ENCODE measurements at places on chromosomes 5 and 9.
A peak's percentile ranks its signal among the peaks of the same experiment; 100 is the strongest.

DNA sequence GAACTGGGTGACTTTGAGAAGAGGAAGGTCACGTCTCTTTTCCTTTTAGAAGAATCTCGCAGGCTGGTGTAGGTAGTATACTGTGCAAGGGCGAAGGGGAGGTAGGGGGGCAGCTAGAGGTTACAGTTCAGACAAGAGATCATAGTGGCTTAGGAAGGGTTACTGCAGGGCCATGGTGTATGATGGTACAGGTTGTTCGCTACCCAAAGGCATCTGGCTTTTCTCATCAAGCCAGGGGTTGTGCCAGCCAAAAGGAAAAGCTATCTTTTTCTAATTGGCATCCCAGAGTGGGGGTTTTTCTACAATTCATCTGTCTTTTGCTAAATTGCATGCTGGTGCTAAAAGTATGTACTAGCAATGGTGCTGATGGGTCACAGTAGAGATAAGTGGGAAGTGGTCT lies 22.8 kb downstream of the MAMDC2 start:
- DNase-seq = no peak

- DNase-seq = no peak
These were observed 17.8 kb downstream of the DIMT1 start for GRCh38 chr5:62385816-62386400.

DNA sequence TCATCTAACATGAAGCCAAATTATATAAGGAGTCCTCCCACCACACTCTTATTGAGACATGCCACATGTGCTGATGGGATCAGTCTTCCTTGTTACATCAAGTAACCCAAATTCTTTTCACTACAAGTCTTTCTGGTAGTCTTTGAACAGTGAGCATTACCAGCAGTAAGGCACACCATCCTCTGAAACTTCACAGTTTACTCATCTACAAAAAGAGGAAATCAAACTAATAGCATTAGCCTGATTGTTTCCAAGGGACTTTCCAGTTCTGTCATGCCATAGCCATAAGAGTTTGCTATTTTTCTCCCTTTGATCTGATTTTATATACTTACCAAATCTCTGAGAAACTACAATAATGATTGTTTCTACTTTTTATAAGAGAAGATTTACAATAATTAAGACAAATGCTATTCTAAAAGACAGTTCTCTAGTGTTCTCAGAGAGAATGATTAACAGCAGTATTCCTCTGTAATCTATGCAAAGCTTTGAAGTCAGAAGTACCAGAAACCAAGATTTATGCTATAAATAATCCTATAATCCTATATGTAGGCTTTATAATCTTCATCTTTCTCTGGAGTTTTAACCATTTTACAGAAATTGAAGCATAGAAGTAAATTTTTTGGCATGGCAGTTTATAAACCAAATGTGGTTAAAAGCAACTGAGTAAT lies 166.2 kb upstream of the ACO1 start:
- no peak for DNase-seq

GRCh38 chr9:78130004-78130403 lies 98.4 kb upstream of the GNAQ start:
- DNase-seq = no peak

- DNase-seq = no peak
These were observed 33.8 kb downstream of the ERP44 start for GRCh38 chr9:100064872-100065581.

GRCh38 chr9:83544002-83544698 lies 5.9 kb upstream of the FRMD3 start:
- DNase-seq = no peak

DNA sequence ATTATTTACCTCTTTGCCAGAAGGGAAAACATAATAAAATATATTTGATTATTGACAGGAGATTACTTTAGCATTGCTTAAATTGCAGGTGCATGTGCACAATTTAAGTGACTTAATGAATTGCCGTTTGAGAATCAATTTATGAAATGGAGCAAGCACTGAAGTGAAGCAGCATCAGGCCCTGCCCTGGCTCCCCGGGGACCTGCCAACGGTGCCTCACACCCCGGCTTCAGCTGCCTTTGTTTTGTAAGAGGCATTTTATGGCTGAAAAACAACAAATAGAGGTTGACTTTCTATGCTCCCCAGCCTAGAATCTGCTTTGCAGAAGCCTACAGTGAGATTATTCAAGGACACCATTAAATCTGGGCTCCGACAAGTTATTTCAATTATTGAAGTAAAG lies 359.1 kb upstream of the IRX4 start:
- peak; percentile 78 for DNase-seq

- DNase-seq = no peak
These were observed 38.9 kb downstream of the AGTPBP1 start for GRCh38 chr9:85702726-85703289.

DNA sequence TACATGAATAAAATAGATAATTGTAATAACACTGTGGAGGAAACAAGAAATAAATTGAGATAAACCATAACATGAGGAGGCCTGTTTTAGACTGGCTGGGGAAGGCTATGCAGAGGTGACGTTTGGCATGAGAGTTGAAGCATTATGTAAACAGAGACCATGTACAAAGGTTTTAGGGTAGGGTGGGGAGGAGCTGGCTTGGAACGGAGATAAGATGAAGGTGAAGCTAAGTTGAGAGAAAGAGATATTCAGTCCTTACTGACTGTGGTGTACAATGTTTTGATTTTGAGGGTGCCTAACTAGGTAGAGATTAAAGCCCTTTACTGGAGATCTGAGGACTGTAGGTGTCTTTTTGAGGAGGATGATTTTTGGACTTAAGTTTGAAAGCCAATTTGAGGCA lies 17.8 kb downstream of the MAN2A1 start:
- no peak for DNase-seq

GRCh38 chr9:17082343-17083064 lies 52.3 kb upstream of the CNTLN start:
- peak; percentile 49 for DNase-seq

GRCh38 chr9:30116673-30117217 lies 2267.7 kb upstream of the ACO1 start:
- no peak for DNase-seq

- DNase-seq = no peak
These were observed 649.9 kb downstream of the IRX1 start for GRCh38 chr5:4245511-4245910.

- DNase-seq = no peak
These were observed 35.7 kb downstream of the NACC2 start for GRCh38 chr9:136059321-136059791.

DNA sequence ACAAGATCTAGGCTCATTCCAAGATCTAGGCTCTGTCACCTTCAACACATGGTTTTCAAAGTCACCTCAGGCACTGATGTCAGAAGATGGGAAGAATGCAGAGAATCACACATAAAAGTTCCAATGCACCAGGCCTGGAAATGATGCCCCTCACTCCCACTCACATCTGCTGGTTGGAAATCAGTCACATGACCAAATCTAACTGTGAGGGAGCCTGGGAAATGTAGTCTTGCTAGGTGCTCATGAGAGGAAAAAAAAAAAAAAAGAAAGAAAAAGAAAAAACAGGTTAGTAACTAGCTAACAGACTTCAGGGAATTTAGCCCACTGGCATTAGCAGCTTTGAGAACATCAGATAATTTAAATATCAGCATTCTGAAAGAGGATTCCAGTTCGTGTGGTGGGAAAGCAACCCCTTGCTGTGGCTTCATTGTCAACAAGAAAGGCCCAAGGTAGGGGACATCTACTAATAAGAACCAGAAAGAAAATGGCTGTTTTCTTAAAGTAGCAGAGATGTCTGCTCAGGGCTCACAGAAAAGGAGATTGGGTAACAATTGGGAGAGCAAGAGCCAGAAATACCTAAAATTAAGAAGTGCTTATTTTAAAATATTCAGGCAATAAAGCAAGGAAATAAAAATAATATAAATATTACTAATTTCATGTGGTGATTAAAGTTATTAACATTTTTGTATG lies 614.3 kb downstream of the ACTL7B start:
- no peak for DNase-seq

DNA sequence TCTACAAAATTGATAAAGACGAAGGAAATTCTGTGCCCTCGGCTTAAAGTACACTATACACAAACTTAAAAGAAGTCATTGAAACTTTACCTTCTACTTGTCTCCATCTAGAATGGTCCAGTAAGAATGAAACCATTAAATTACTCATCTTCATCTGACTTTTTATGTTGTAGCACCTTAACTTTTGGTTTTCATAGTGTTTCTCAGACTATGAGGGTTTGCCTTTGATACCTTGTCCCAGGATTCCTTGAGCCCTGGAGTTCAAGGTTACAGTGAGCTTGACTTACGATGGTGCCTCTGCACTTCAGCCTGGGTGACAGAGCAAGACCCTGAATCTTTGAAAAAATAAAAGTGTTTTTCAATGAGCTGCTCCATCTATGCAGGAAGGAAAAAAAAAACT lies 132.2 kb downstream of the CDC42SE2 start:
- no peak for DNase-seq

- no peak for DNase-seq
These were observed 132.2 kb downstream of the ZNF354C start for GRCh38 chr5:179192185-179192890.

DNA sequence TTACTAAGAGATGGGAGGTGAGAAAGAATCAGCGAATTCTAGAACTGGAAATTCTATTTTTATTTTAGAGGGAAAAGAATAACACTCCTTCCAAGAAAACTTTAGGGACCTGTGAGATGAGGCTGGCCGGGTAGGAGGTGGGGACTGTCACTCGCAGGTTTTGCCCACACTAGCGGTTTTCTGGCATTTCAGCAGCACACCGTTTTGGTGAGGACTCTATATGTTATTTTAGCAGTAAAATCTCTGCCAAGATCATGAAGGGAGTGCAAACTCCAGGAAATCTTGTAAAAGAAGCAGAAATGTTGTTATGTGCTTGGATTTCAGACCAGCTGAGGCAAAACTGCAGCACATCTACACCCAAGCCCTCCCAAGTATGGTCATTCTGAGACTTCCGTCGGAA lies 470.6 kb downstream of the PSAT1 start:
- DNase-seq = no peak

- no peak for DNase-seq
These were observed 464.7 kb upstream of the KLF4 start for GRCh38 chr9:107954312-107954711.

DNA sequence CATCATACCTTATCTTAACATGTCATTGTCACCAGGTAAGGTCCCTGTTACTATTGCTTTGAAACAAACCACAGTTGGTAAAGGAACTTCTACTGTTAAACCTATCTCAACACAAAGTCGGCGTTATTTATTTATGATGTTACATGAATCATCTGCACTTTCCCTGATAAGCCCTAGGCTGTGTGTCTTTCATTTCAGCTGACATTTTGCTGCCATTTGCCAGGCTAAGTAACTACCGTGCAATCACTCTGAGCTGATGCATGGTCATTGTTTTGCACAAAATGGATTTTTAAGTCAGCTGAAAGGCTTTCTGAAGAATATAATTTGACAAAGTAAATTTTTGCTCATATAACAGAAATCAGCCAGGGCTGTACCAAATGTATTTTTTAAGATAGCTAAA lies 546.5 kb downstream of the ZNF608 start:
- no peak for DNase-seq

- DNase-seq = no peak
These were observed 159.9 kb downstream of the GOLPH3 start for GRCh38 chr5:32014096-32014745.

GRCh38 chr5:14322437-14323187 lies 179.5 kb downstream of the TRIO start:
- DNase-seq = no peak

DNA sequence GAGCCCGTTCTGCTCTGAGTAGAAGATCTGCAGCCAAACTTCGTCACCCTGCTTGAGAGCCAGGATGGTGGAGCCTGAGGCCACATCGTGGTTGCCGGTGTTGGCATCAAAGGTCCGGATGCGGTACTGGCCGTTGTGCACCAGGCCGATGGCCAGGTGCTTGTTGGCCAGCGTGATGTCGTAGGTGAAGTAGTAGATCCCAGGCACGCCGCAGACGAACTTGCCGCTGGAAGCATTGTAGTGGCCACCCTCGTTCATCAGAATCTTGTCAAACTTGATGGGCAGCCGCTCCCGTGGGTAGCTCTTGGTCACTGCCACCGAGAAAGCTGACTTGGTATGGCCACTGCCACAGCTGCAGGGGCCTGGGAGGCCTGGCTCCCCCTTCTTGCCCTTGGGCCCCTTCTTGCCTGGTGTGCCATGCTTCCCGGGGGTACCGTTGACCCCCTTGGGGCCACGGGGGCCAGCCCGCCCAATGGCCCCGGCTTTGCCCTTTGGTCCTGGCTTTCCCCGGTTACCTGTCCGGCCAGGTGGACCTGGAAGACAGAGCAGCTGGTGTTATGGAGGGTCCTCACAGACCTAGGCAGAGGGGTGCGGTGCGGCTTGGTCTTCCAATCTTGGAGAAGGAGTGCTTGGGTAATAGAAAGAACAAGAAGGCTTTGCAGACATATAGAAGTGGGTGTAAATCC lies 21.0 kb downstream of the C1QTNF2 start:
- DNase-seq = no peak

- no peak for DNase-seq
These were observed 69.8 kb downstream of the SYK start for GRCh38 chr9:90871327-90871935.

DNA sequence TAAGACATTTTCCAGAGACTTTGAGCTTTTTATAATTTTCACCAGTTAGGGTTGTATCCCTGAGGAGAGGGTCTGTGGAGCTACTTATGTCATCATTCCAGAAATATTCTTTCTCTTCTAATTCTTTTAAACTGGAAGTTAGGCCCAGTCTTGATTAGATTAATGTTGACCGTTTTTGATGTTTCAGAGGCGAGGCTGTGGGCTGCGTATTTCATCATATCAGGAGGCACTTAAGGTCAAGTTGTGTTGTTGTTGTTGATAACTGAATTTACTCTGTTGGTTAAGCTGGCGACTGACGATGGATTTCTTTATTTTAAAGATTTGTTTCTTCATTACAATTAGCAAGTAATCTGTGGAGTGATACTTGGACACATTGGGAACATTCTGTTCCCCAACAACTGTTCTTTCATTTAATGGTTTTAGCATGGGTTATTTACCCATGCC lies 20.1 kb downstream of the IPO11 start:
- DNase-seq = no peak

DNA sequence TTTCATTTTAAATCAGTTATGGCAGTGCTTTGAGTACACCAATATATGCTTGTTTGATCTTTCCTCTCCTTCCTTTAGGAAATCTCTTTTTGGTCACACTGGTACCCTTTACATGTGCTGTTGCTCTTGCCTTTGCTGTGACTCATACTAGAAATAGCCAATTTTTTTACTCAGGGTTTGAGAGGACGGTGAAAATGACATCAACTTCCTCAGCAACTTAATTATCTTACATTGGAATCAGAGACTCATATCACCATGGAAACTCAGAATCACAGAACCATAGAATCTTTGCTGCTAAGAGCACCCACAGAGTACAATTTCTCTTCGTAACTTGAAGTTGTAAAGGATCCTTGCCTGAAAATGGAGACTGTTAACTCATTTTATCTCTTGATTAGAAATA lies 13.8 kb upstream of the ZNF300 start:
- no peak for DNase-seq

- no peak for DNase-seq
These were observed 9.5 kb upstream of the NKD2 start for GRCh38 chr5:999032-999501.

- DNase-seq = peak; percentile 36
These were observed 731 bp downstream of the PRR16 start for GRCh38 chr5:120464627-120465435.

Measured in glutamatergic neuron (in vitro differentiated cells).